ENCODE measurements at places on chromosomes 3 and 15.

DNA sequence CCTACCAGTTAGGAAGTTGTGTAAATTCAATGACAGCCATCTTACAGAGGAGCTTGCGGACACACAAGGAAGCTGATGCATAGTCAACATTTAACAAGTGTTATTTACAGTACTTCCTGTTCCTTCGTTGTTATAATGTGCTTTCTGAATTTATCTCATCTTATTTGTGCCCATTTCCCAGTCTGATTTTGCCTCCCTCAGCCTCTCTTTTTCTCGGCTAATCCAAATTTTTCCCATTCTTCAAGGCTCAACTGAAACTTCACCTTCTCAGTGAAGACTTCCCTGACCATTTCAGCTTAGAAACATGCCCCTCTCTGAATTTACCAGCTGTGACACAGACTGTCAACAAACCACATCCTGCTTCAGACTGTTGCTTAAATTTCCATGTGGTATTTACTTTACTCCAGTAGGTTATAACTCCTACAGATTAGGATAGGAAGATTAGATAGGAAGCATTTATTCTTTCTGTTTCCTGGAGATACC lies 55.7 kb upstream of the CP start:
- no peaks in the 10 kb centered on the region for H3K27me3 ChIP-seq
- DNase-seq = no peak
- no peak overlapping the region for H3K27ac ChIP-seq
- H3K4me3 ChIP-seq = no peak overlapping the region
- peaks cover 5% of the 10 kb centered on the region for H3K4me1 ChIP-seq

DNA sequence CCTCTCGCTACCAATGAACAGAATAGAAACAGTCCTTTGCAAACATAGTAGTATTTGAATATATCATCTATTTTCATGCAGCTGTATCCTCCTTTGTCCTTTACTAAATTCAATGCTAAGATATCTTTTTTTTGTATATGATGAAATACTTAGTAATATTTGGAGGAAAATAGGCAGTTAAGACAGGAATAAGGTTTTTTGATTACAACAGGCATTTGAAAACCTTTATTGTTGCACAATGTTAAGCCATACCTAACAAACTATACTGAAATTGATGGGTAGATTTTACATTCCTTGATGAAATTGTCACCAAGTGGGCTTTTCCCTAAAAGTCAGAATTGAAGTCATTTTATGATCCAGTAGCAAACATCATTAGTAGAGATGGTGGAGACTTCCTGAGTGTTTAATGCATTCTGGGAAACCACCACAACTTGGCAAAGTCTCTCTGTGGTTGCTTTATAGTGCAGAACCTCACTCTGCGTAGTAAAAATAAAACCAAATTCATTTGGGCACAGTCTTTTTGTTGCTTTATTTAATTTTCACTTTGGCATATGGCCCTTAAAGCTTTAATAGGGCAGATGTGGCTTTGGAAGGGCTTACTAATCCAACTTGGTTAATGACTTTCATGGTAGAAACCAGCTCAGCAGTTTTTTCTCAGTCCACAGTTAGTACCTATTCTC lies 216.0 kb downstream of the DIPK2A start:
- no peak overlapping the region for H3K4me3 ChIP-seq
- H3K4me1 ChIP-seq = no peaks in the 10 kb centered on the region
- no peaks in the 10 kb centered on the region for H3K36me3 ChIP-seq

DNA sequence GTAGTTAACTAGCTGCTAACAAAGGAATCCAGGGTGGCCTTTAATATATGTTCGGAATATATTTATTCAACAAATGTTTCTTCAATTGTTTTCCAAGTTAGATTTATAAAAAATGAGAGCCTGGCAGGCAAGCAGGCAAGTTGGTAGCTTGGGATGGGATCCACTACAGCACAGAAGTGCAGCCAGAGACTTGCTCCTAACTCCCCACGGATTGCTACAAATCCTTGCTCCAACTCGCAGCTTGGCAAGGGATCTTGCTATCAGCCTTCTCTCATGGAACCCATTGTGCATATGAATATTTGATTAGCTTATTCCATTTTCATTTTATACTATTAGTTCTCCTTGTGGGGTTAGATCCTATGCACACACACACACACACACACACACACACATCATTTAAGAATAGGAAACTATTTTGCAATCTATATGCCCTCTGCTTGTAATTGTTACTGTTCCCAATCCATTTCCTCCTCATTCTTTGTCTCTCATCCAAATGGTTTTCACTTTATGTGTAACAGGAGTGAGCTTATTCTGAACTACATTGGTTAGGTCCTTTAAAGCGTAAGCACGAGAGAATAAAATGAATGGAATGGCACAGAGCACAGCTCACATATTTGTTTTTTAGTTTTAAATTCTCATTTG lies 505.6 kb downstream of the LPP start:
- H3K27ac ChIP-seq = peak overlapping the region; percentile 32
- H3K4me3 ChIP-seq = no peak overlapping the region
- H3K27me3 ChIP-seq = no peaks in the 10 kb centered on the region
- DNase-seq = no peak
- peaks cover 52% of the 10 kb centered on the region for H3K4me1 ChIP-seq

GRCh38 chr3:170128977-170129431 lies 52.5 kb downstream of the PHC3 start:
- H3K36me3 ChIP-seq = peaks cover 54% of the 10 kb centered on the region
- no peaks in the 10 kb centered on the region for H3K4me1 ChIP-seq
- DNase-seq = no peak
- H3K4me3 ChIP-seq = no peak overlapping the region
- H3K27ac ChIP-seq = no peak overlapping the region
- H3K27me3 ChIP-seq = no peaks in the 10 kb centered on the region

DNA sequence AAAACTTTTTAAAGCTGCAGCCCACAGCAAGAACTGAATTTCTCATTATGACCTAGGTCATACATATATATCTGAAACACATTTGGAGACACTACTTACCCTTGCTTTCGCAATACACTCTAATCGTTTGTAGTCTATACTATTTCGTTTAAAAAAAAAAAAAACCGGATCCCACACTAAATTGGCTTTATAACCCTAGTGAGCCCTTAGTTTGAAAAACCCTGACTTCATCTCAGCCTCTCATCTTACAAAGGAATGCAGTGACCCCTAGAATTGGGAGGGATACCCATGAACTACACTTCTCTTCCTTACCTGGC lies 4.2 kb downstream of the RARRES1 start:
- no peak for DNase-seq
- H3K4me1 ChIP-seq = peaks cover 57% of the 10 kb centered on the region
- H3K4me3 ChIP-seq = no peak overlapping the region
- H3K27me3 ChIP-seq = no peaks in the 10 kb centered on the region

DNA sequence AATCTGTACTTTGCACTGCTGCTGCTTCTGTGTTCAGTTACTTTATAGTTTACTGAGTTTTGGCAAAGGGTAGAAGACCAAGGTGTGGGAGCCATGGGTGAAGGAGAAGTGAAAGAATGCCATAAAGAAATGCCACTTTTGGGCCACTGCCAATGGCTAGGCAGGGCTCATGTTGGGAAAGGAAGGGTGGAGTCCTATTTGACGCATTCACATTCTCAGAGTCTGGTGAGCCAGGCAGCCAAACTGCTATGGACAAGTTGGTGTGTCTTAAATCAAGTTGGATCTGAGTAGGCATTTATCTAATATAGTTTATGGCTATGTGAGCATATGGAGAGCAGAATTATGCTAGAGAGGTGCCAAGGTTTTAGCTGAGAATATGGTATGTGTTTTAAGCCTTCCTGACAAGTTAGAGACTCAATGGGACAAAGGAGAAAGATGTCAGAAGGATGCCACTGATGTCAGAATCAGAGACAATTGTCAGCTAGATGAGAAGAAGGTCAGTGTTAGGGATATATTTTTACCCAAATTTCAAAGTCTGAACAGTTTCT lies 296.1 kb downstream of the AGBL1 start:
- DNase-seq = no peak
- H3K27me3 ChIP-seq = no peaks in the 10 kb centered on the region

DNA sequence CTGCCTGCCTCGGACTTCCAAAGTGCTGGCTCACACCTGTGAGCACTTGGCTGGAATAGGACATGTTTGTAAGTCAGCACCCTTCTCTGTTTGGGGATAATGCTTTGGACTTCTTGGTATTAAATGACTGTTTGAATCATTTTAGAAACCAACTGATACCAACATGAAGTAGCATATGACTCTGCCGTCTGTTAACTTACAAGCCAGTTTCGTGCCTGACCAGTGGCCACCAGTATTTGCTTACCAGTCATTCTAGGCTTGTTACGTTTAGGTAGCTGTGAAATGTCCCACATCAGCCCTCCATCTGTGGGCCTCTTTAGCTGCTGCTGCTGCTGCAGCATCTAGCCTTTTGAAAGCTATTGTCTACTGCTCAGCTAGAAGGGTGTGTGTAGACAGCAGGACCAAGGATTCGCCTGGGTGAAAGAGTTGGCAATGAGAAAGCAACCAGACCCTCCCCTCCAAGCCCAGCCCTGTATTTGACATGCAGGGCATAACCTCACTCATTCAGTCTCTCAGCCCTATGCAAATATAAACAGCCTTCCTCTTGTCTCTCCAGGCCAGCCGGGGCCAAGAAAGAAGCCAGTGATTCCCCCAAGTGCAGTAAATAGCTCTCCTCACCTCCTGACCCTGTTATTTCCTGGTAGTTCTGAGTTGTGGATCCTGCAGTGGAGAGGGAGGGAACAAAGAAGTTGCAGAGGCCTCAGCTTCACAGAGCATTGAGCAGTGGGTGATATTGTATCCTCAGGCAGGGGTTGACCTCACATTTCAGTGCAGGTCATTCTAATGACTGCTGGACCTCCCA lies 51.0 kb downstream of the NKIRAS1 start:
- DNase-seq = no peak
- no peaks in the 10 kb centered on the region for H3K4me1 ChIP-seq
- H3K4me3 ChIP-seq = no peak overlapping the region
- H3K27me3 ChIP-seq = no peaks in the 10 kb centered on the region

DNA sequence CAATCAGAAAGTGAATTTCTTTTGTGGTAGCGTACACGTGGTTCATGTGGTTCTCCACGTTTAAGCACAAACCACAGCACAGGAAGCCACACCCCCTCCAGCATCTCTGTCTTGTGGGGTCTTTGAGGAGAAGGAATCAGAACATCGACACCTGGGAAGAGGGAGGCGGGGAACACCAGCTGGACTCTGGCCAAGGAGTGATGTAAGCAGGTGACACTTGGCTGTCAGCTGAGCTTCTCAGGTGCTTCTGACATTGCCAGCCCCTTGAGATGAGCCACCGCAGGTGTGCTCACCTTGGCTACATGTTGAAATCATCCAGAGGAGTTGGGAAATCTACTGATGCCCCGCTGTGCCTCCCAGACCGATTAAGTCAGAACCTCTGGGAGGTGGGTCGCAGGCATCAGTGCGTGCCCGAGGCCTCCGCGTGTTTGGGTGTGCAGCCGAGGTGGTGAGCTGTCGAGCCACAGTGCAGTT lies 85.0 kb downstream of the FAM81A start:
- no peaks in the 10 kb centered on the region for H3K27me3 ChIP-seq
- H3K4me3 ChIP-seq = no peak overlapping the region
- H3K36me3 ChIP-seq = no peaks in the 10 kb centered on the region
- no peak overlapping the region for H3K27ac ChIP-seq

DNA sequence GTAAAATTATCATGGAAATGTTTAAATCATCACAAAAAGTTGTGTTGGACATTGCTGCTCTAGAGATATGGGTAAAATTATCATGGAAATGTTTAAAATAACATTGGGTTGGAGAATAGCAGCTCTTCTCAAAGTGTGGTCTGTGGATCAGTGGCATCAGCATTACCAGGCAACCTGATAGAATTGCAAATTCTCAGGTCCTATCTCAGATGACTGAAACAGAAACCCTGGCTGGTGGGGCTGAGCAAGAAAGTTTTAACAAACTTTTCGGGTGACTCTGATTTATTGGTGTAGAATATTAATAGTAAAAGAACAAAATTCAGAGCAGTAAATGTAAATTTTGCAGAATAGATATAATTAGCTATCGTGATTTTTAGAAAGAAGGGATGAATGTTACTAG lies 28.9 kb downstream of the NXPE3 start:
- no peak for DNase-seq
- no peak overlapping the region for H3K4me3 ChIP-seq

GRCh38 chr3:171832989-171833388 lies 10.2 kb upstream of the TMEM212 start:
- no peak for DNase-seq
- peaks cover 12% of the 10 kb centered on the region for H3K4me1 ChIP-seq
- no peaks in the 10 kb centered on the region for H3K27me3 ChIP-seq
- no peaks in the 10 kb centered on the region for H3K36me3 ChIP-seq
- H3K27ac ChIP-seq = no peak overlapping the region
